ENCODE measurements at places on chromosomes 3 and 15.

DNA sequence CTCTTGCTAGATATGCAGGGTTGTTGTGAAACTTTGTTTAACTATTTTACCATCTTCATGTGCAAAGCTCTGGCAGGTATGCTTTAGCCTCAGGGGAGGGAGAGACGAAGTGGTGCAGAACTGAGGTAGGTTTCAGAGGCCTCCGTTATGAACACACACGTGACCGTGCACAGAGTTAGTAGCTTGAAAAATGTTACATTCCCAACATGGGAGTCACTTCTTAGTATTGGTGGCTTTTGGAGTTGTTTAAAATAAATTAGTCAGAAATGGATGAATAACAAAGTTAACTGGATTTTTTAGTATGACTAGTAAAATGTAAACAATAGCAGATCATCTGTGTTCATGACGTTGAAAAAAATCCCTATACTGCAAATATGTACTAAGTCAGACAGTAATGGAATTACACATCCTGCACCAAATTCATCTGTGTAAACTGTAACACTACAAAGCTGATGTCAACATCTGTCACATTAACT lies 279.6 kb downstream of the KLF13 start:
- no peak for DNase-seq

DNA sequence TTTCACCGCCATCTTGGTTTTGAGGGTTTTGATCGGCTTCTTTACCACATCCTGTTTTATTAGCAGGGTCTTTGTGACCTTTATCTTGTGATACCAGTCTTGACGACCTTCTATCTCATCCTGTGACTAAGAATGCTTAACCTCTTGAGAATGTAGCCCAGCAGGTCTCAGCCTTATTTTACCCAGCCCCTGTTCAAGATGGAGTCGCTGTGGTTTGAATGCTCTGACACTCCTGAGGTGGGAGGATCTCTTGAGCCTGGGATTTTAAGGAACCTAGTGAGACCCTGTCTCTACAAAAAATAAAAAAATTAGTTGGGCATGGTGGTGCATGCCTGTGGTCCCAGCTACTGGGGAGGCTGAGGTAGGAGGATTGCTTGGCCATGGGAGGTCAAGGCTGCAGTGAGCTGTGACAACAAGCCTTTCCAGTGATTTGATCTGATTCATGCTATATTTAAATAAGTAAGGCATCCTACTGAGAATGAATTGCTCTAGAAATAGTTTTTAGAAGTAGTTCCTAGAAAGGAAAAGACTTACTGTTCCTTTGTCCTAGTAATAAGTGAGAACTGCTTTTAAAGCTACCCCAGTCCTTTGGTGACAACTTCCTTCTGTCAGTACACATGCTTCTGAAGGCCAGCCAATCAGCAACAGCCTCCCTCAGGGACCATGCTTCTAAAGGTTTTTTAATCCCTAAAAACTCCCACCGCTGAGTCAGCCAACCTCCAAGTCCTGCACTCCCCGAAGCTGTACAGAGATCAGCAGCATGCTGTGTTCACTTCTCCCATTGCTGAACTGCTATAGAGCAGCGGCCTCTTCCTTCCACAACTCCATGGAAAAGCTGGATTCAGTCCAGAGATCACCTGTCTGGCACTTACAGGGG lies 9.1 kb upstream of the CEMIP start:
- no peak for DNase-seq

GRCh38 chr15:93703092-93703739 lies 528.1 kb upstream of the MCTP2 start:
- no peak for DNase-seq

GRCh38 chr3:62818347-62818746 lies 56.9 kb downstream of the CADPS start:
- DNase-seq = no peak

GRCh38 chr15:91380114-91380513 lies 280.1 kb downstream of the SV2B start:
- no peak for DNase-seq

- DNase-seq = no peak
Observed at GRCh38 chr3:118504906-118505305, 529.7 kb downstream of the IGSF11 start.

GRCh38 chr3:61541694-61542093 lies 19.7 kb upstream of the PTPRG start:
- no peak for DNase-seq

DNA sequence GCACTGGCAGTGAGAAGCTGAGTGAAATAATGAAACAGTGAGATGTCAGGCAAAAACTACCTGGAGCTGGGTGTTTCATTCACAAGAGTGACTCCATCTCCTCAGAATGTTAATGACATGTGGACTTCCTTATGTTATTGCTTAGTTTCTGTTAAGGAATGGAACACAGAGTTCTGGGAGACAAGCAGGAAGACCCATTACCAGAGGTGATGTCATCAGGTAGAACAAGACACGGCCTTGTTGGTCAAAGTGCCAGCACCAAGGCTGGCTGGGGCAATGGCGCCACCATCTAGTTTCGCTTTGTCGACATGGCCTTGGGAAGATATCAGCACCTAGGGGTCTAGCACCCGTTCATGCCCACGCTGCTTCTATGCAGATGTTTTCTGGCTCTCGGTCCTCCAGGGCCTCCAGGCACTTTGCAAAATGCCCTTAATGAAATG lies 252.2 kb downstream of the FAM43A start:
- no peak for DNase-seq

GRCh38 chr3:125055331-125055912 lies 375 bp downstream of the HEG1 start:
- no peak for DNase-seq

DNA sequence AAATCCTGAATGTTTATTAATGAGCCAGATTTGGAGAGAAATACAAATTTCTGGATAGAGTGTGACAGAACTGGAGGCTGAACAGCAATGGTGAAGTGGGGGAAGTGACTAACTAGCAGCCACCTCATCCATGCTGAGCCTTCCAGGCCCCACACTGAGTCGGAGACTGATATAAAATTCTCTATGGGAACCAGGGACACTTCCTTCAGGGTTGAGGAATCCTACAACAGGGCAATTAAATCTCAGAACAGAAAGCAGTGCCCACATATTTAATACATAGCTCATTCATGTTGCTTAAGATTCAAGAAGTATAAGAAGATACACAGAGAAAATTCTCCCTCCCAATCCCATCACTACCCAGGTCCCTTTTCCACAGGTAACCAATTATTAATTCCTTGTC lies 49.3 kb downstream of the HACD2 start:
- no peak for DNase-seq

DNA sequence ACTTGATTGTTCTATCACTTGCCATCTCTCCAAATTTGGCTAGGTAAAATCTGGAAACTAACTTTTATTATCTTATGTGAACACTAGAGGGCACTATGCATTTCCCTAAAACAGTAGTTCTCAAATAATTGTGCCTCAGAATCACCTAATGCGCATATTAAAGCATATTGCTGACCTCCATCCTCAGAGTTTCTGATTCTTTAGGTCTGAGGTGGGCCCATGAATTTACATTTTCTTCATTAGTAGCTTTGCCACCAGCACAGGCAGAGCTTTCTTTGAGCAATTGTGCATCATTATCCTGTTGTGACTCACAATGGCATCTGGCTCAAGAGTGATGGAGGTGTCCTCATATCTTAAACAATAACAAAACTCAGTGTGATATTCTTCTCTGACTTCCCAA lies 17.5 kb upstream of the BCHE start:
- DNase-seq = no peak

DNA sequence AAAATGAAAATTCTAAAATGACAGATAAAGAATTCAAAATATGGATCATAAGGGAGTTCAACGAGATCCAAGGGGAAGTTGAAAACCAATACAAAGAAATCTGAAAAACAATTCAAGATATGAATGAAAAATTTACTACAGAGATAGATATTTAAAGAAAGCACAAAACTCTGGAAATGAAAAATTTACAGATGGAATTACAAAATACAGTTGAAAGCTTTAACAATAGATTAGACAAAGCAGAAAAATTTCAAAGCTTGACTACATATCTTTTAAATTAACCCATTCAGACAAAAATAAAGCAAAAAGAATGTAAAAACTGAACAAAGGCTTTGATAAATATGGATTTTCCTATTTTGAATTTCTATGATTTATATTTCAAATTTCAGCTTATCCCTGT lies 211.1 kb downstream of the SLC9A9 start:
- no peak for DNase-seq

GRCh38 chr3:156551746-156552145 lies 3.2 kb downstream of the SSR3 start:
- no peak for DNase-seq

GRCh38 chr15:92643849-92644815 lies 11.4 kb downstream of the FAM174B start:
- no peak for DNase-seq

DNA sequence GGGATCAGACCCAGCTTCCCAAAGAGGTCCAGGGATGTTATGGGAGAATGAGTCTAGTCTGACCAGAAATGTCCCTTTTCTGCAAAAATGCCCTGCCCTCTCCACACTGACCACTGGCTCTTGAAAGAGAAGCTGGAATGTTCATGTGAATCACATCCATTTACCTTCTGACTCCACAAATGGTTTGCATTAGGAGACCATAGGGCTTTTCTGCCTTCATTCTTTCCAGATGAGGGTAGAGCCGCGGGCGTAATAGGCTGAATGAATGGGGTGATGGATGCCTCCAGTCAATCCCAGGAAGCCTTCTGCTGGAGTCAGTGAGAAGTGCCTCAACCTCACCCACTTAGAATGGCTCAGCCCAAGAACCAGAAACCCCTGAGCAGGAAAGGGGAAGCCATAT lies 47.2 kb upstream of the IREB2 start:
- no peak for DNase-seq

- no peak for DNase-seq
Observed at GRCh38 chr3:148955544-148956346, 35.6 kb upstream of the GYG1 start.

DNA sequence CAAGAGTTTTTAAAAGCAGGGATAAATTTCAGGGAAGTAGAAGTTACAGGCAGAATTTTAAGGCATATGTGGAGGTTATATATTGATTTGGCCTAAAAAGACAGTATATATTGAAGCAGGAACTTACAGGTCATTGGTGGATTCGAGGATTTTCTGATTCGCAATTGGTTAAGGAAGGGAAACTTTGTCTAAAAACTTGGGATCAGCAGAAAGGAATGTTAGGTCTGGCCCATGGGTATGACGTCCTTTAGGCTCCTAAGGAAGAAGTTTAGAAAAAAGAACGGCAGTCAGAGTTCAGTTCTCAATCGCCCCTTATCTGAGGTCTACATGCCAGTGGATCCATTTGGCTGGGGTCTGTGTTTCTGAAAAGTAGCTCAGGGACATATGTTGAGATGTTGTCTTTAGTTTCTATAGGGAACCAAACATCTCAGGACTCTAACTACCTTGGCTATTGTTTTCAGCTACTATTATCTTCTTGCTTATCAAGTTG lies 33.2 kb upstream of the ACP3 start:
- DNase-seq = no peak

DNA sequence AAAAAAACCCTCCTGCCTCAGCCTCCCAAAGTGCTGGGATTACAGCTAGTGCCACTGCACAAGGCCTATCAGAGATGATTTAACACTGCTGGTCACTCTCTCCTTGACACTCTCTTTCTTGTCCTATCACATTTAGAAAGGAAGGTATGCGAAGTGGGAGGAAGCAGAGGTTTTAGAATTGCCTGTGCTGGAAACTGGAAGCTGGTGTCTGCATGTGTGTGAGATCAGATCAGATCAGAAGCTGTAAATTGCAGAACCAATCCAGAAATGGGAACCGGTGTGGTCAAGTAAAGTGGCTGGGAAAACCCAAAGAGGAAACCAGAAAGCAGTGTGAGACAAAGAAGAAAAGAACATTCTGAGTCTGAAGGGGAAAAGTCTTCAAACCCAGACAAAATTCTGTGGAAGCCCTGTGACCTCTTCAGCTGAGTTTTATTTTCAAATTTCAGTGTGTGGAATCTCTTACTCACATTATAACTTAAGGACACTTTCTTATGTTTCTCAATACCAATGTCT lies 2.8 kb downstream of the EFHB start:
- DNase-seq = no peak

DNA sequence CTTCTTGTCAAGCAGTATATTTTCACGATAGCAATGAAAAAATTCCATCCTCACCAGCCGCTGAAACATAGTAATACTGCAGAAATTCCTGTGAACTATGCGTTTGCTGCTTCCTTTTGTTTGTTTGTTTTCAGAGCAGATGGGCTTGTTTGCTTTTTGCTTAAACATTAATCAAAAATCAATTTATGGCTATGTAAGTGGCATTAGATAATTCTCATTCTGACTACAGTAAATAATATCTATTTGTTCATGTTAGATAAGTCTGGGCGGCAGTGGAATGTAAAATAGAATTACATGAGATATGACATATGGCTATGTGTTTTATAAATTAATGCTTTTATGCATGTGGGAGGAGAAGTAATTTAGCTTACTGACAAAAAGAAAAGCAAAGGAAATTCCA lies 163.7 kb downstream of the PGPEP1L start:
- DNase-seq = no peak

DNA sequence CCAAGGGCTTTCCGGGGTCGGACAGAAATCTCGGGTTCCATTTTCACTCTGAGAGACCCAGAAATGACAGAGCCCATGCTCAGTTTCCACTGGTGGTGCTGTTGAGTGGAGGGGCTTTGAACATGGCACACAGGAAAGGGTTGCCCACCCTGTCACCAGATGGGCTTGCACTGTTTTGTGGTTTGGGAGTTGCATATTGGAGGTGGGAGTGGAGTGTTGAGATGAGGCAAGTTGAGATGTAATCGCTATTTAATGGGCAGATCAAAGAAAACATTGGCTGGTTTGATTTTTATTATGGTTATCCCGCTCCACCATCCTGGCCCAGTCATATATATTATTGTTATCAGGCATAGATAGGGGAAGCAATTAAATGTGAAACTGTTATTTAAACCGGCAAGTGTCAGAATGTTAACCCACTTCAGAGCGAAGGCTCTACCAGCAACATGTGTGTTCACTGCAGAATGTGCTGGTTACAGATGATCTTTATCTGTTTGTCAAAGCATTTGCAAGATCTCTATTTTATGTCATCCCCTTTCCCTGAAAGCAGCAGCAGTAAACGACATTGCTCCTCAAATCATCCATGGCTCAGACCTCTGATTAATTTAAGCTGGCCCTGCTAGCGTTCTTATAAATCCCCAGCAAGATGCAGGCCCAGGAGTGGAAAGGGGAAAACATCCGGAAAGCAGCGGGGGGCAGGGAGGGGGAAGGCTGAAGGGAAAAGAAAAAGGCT lies 58.3 kb upstream of the TSEN2 start:
- no peak for DNase-seq

GRCh38 chr3:28859897-28860296 lies 421.0 kb upstream of the RBMS3 start:
- no peak for DNase-seq
